ENCODE measurements at places on chromosomes 12 and 14. TPM values are rescaled to one million over a fixed set of nuclear protein-coding genes. Genes with fewer than 3 reads are reported as not detected.

DNA sequence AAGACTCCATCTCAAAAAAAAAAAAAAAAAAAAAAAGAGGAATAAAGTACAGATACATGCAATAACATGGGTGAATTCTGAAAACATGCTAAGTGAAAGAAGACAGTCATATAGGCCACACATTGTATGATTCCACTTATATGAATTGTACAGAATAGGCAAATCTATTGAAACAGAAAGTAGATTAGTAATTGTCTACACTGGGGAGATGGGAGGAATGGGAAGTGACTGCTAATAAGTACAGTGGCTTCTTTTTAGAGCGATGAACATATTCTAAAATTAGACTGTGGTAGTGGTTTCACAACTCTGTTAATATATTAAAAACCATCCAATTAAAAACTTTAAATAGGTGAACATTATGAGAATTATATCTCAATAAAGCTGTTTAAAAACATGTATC lies 74.4 kb downstream of the ANKS1B start:
- DNase-seq, result no peak

DNA sequence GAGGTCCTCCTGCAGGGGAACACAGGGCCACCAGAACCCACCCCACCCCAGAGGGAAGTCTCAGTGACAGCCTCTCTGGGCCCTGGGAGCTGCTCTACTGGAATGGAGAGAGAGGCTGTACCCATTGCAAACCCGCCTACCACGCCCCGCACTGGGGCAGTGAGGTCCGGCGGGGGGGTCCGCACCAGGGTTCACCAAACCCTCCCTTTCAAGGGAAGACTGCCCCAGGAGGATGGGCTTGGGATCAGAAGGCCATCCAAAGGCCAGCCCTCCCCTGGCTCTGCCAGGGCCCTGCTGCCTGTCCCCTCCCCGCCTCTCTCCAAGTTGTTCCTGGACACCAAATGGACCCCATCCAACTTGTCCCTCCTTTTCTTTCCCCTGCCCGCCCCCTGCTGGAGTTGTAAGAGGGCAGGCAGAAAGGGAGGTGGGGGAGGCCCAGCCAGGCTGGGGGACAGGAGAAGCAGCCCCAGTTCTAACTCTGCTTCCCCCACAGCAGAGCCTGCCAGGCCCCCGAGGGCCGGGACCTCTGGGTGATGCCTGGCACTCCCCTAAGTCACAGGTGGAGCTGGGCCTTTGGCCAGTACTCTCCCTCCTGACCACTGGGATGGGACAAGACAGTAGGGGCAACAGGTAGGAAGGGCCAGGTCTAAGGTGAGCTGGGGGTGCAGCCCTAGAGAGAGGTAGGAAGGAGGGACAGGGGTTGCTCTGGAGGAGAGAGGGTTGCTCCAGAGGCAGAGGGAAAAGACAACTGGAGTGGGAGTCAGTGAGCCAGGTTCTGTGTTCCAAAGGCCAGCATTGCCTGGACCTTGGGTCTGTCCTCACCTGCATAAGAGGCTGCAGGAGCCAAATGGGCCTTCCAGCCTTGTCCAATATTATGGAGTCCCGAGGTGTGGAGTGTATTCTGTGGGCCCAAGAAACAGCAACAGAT lies 3.2 kb upstream of the DIO3 start:
- no peak for DNase-seq

The CCDC63 gene
- not detected for total RNA-seq

- no peak for DNase-seq
Measured at GRCh38 chr12:78802593-78802992, 62.0 kb upstream of the SYT1 start.

DNA sequence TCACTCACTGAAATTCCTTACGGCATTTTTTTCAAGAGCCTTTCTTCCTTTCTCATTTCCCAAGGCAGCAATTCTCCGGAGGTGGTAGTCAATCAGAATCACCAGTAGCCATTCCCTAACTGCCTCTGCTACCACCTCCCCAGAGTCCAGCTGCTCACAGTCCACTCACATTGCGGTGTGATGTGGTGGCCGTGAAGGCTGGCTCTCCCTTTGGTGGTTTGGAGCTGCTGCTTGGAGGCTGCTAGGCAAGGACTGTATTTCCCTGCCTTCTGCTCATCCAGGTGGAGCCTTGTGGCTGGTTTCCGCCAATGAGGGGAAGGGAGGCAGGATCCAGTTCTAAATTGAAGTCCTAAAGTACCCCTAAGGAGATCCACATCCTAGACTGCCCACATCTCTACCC lies 222.0 kb downstream of the ANO2 start:
- no peak for DNase-seq

GRCh38 chr14:52072266-52072780 lies 3.5 kb upstream of the NID2 start:
- no peak for DNase-seq

DNA sequence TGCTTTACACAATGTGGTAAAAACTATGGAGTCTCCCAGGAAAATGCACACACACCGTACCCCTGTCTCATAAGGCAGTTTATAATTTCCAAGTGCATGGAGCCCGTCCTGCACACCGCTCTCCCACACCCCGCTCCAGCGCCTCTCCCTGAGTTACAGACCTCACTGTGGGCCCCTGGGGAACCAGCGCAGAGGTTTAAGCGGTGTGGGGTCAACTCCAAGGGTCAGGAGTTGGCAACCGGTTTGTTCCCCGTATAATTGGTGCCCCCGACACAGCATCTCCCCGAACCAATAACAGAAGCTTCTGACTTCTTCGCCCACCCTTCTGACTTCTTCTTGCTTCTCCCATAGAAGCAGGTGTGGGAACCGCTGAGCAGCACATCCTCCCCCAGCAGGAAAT lies 58.4 kb upstream of the DDX11 start:
- peak; percentile 44 for DNase-seq

- DNase-seq, result peak; percentile 87
Measured at GRCh38 chr12:52213564-52214420, 19.3 kb upstream of the KRT7 start.

GRCh38 chr12:109625131-109625559 lies 51.6 kb downstream of the MVK start:
- DNase-seq, result no peak

GRCh38 chr14:93481758-93482157 lies 51.0 kb downstream of the UNC79 start:
- no peak for DNase-seq

The ELK3 gene
- total RNA-seq, result 60.6 TPM

The TAS2R8 gene
- not detected for total RNA-seq

GRCh38 chr12:9961106-9961505 lies 10.1 kb upstream of the CLEC12A start:
- DNase-seq, result no peak

- no peak for DNase-seq
Measured at GRCh38 chr14:25038044-25038668, 11.8 kb downstream of the STXBP6 start.

The CFAP251 gene
- 0.65 TPM for total RNA-seq

- no peak for DNase-seq
Measured at GRCh38 chr12:116709768-116710167, 28.1 kb downstream of the SPRING1 start.

DNA sequence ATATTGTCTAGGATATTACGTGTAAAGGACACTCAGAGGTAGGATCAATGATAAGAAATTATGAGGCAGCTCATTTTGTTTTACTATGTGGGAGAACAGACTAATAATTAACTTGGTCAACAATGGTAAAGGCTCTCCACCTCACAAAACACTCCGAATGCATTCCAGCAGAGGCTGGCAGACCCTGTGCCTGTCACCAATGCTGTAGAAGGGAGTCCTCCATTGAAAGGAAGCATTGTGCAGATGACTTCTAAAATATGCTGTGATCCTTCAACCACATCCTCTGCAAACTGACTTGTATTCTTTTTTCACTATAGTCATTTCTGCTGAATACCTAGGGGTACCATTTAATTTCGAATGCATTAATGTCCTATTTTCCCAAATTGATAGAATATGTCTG lies 119.6 kb upstream of the EEA1 start:
- DNase-seq, result no peak

DNA sequence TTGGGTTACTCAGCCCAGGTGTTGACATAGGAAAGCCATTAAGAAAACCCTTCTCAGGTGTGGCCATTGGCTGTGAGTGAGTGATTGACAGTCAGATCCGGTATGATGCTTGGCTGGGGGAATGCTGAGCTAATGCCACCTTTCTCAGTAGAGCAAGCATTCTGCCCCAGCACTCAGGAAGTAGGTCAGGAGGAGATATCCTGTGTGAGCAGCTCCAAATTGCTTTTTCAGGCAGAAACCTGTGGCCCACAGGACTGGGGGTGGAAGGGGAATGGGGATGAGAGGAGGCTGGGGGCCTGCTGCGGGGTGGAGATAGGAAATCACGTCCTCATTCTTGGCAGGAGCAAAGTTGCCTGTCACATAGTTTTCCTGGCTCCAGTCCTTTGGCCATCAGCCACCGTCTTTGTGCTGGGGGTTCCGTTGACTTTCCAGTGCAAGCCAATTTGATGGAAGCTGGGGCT lies 55.7 kb downstream of the NINJ2 start:
- DNase-seq, result peak; percentile 77

The RIPK3 gene
- total RNA-seq, result 9.2 TPM

DNA sequence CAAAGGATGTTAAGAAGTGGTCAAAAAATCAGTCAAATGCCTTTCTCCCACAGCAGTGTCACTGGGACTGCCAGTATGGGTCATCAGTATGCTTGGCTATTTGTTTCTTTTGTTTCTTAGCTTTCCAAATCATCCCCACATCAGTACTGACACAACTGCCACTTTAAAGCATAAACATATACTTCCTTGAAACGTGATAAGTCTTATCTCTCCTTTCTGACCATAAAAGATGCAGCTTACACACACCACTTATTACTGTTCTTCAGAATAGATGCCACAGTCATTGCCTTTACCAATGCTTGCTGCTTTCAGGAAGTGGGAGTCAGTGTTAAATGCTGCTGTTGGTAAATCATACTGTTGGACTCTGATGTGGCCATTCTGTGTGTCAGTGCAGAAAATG lies 18.6 kb upstream of the GARIN2 start:
- DNase-seq, result no peak

The LYZ gene
- total RNA-seq, result 50.3 TPM

DNA sequence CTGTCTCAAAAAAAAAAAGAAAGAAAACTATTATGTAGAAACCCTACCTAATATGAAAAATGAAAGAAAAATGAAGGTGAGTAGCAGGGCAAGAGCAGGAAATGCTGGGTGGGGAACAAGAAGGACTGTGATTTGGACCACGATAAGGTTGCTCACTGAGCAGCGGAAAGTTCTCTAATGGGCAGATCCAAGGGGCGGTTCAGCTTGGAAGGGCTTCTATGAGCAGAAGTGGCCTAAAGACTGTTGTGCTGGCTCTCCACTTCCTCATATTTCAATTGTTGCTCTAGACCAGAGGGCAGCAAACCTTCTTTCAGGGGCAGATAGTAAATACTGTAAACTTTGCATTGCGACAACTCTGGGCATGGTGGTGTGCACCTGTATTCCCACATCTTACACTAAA lies 16.3 kb upstream of the NFYB start:
- DNase-seq, result no peak

The DENND5B gene
- total RNA-seq, result 13.1 TPM

The ACRBP gene
- 2.2 TPM for total RNA-seq

- no peak for DNase-seq
Measured at GRCh38 chr14:92783813-92784431, 10.2 kb upstream of the GOLGA5 start.

GRCh38 chr12:22254478-22254877 lies 80.0 kb downstream of the ST8SIA1 start:
- DNase-seq, result no peak

GRCh38 chr12:133256321-133256720 lies 20.6 kb upstream of the ANHX start:
- DNase-seq, result no peak

DNA sequence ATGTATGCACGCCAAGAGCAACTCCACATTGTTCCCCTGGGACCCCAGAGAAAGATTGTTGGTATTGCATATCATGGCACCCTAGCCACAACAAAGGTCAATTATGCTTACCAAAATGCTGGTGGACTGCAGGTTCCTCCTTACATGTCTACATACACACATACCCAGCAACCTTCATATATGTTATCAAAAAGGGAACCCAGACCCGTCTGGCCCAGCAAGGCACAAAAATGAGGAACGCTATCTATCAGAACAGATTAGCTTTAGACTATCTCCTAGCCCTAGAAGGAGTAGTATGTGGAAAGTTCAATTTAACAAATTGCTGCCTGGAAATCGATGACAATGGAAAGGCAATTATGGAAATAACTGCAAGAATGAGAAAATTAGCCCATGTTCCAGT lies 61.5 kb downstream of the DHRS2 start:
- no peak for DNase-seq

GRCh38 chr12:95269892-95270291 lies 52.3 kb downstream of the VEZT start:
- no peak for DNase-seq

GRCh38 chr12:66359300-66359699 lies 57.0 kb downstream of the HELB start:
- no peak for DNase-seq

The RCOR1 gene
- 15.4 TPM for total RNA-seq

- no peak for DNase-seq
Measured at GRCh38 chr14:102565331-102565887, 27.0 kb upstream of the RCOR1 start.

- DNase-seq, result no peak
Measured at GRCh38 chr12:124814741-124815613, 48.7 kb downstream of the SCARB1 start.

Measured in posterior vena cava (tissue), 2 donors.